ENCODE measurements at places on chromosomes 1 and 21.

GRCh38 chr1:116966791-116967190 is 34.8 kb upstream of the CD101 start:
- no peak for DNase-seq

DNA sequence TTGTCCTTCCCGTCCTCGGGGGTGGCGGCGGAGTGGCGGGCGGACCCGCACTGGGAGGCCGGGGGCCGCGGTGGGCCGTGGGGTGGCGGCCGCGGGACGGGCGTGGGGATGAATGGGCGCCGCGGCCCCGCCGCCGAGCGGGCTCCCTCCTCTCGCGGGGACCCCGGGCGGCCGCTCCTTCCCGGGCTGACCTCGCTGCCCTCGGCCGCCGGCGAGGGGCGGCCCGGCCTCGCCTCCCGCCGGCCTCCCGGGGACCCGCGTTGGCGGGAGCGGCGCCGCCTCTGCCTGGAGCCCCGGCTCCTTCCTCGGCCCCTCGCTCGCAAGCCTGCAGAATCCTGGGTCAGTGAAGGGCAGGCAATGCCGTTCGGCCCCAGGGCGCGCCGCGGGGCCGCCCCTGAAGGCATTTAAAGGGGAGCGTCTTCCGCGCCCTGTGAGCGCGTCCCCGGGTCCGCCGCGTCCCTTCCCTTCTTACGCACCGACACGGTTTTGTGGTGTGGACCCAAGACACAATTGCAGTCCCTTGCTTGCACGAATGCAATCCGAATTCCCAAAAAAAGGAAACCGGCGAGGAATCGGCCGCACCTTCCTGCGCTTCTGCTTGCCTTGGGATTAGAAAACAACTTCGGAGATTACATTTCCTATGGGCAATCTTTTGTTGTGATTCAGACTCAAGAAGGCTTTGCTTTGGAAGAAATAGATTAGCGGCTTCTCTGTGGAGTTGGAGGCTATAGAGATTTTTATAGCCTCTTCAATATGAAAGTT is 776 bp downstream of the ITSN1 start:
- peak; percentile 17 for DNase-seq

GRCh38 chr1:81954534-81955020 is 153.8 kb downstream of the ADGRL2 start:
- DNase-seq, result no peak

DNA sequence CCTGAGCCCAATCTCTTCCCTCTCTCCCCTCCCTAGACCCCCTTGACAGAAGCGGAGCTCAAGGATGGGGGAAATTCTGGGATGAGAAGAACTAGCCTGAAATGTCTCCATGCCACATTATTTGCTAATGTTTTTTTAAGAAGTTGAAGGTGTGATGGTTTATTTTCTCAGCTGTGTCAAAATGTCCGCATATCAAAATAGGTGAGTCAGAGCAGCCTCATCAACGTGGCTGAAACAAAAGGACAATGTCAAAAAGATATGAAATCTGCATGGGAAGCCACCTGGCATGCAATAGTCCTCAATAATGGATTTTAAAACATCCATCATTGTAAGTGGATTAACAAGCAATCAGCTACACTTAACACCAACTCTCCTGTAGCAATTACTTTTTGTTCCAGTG is 101.4 kb downstream of the BEND5 start:
- DNase-seq, result no peak

- no peak for DNase-seq
Measured at GRCh38 chr1:243725075-243725474, 125.0 kb downstream of the AKT3 start.

- DNase-seq, result no peak
Measured at GRCh38 chr1:40930174-40930964, 49.1 kb upstream of the CTPS1 start.

DNA sequence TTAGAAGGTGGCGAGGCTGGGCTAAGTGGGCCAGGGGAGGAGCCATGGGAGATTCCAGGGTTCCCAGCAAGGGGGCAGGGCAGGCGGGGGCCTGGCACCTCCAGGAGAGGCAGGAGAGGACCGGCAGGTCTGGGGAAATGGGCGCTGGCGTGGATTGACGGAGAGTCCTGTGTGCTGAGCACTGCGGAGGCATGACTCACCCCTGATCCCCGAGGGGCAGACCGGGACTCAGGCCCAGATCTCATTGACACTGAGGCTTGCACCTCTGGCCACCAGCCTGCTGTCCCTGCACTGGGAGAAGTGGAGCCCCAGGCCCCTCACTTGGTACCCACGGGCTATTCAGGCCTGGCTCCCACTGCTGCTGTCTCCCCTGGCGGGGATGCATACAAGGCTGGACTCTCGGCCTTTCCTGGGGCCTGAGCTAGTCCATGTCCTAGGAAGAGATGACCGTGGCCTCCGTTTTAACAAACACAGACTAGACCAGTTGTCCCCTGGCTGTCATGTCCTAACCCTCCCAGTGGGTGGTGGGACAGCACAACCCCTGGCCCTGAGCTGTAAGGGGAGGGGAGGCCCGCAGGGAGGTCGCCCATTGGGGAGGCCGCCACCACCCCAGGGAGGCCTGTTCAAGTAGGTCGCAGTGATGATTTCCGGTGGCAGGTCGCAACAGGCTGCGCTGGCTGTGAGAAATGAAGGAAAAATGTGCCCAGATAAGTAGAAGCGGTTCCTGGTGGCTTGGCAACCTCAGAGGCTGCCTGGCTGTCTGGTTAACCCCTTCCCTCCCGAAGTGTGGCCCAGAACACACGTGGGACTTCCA is 39.7 kb downstream of the RIPK4 start:
- DNase-seq, result no peak

DNA sequence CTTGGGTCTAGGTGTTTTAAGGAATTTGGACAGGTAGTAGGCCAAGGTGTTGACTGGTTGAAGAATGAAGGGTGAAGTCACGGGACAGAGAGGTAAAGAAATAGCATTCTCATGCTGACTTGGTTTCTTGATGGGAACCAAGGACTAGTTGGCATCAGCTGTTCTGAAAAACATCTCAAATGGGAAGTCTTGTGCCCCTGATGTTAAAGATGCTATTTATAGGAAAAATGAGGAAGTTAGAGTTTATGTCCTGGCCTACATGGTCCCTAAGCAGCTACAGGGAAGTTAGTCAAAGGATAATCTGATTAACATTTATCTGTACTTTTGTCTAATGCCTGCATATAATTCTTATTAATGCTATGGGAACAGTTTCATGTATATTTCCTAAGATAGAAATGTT is 262.4 kb downstream of the HHIPL2 start:
- peak; percentile 8 for DNase-seq

DNA sequence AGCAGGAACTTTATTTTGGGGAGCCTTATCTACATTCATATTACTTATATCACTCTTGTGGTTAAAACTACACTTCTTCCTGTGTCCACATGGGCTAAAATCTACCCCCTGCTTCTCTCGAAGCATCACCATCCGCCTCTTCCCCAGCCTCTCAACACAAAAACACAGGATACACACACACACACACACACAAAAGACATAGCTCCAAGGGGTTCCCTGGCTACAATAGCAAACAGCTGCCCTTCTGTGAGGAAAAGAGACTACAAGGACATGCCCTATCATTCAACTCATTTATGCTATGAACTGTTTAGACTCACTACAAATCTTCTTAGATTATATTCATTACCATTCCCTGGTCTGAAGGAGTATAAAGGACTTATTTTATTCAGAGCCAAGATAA is 155.0 kb downstream of the PIGK start:
- DNase-seq, result no peak

DNA sequence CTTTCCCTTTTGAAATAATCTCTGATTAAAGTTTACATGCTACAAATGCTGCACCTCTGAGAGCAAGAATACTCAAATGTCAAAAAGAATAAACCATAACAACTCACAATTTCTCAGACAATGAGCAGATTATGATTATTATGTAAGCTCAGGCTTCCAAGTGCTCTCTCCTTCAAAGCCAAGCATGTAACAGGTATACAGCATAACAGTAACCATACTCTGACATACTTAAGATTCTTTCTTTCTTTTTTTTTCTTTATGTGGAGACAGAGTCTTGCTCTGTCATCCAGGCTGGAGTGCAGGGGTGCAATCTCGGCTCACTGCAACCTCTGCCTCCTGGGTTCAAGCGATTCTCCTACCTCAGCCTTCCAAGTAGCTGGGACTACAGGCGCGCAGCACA is 155.4 kb downstream of the EIF4G3 start:
- DNase-seq, result no peak

DNA sequence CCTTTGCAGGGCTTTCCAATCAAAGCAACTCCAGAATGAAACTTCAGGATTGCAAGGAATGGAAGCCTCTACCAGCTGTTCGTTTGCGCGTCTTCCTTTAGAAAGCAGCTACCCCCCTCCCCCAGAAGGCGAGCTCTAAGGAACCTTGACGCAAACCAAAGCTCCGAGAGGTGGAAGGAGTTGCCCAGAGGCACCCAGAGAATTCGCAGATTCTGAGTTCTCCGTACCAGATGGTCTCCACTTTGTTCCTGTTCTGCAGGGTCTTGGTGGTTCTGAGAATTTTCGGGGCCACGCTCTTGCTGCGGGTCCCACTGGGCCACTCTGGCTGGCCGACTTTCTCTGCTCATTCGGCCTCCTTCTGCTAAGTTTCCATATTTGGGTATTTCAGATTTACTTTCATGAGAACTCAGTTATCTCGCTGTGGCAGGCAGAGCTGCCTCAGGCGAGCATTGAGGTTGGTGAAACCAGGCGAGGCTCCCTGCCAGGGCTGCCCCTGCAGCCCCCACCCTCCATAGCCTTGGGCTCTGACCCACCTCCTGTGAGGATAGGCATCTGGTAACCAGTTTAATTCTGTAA is 801 bp downstream of the TRAF5 start:
- peak; percentile 19 for DNase-seq

- DNase-seq, result no peak
Measured at GRCh38 chr1:180241716-180242544, 11.9 kb downstream of the LHX4 start.

DNA sequence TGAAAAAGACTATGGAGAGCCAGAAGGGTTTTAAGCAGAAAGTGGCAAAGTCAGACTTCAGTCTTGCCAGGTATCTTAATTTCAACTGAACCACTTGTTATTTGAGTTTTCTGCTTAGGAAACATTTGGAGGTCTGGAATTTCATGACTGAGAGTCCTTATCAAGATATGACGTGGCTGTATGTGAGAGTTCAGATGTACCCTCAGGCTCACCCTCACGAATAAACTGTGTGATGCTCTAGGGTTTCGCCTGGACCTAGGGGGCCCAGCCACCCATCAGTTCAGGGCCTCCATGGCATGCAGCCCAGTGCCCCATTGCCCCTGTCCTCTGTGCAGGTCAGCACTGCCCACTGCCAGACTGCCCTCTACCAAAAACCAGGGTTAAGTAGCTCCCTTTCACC is 30.6 kb upstream of the TADA1 start:
- DNase-seq, result no peak

DNA sequence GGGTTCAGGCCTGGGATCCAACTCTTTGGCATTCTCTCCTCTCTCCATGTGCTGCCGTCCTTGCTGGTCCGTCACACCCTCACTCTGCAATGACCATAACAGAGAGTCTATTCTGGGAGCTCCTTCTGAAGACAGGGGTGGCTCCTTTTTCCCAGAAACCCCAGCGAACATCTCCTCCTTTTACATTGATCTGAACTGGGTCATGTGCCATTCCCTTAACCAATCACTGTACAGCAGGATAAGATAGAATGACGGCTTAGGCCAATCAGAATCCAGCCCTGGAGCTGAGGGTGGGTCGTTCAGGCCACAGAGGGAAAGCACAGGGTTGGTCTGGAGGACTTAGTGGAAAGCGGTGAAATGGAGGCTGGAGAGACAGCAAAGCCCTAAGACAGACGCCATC is 740.1 kb downstream of the MATN1 start:
- no peak for DNase-seq

DNA sequence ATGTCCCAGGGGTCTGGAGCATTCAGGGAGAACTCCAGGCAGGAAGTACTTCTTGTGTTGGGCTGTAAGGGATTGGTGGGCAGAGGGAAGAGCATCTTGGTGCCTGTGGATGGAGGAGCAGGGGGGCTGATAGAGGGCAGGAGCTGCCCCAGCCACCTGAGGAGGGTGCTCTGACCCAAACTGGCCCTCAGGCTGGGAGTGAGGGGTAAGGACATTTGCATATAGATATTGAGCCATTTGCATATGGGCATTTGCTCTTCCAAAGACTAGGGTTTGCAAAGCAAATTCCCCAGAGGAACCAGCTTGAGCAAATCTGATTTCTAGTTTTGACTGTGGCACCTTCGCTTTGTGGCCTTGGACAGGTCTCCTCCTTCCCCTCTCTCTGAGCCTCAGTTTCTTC is 18.2 kb downstream of the ZNF362 start:
- DNase-seq, result no peak

- DNase-seq, result no peak
Measured at GRCh38 chr1:7719468-7720094, 51.5 kb upstream of the VAMP3 start.

Data from inflammatory macrophage treated with lipopolysaccharide for 1 hour (primary cell).